ENCODE measurements at places on chromosomes 3 and 15. TPM values are rescaled to one million over a fixed set of nuclear protein-coding genes. Genes with fewer than 3 reads are reported as not detected.

DNA sequence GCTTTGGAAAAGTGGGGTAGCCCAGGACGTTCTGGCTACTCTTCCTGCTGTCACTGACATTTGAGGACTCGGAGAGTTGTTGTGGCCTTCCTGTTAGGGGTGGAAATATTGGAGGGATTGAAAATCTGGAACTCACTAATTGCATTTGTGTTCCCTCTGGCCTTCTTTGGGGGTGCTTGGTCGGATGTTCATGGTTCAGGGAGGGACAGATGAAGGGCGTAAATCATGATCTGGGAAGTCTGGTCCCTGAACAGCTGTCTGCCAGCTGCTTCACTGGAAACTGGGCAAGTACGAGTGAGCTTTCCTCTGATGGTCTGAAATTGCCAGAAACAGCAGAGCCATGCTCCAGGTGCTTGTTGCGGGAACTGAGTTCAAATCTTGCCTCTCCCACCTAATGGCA, 327.8 kb upstream of the C2CD4B start:
- no peaks in the 10 kb centered on the region for H3K27me3 ChIP-seq
- DNase-seq = no peak
- H3K27ac ChIP-seq = no peak overlapping the region
- peaks cover 37% of the 10 kb centered on the region for H3K4me1 ChIP-seq

- no peaks in the 10 kb centered on the region for H3K36me3 ChIP-seq
- peaks cover 10% of the 10 kb centered on the region for H3K4me1 ChIP-seq
- DNase-seq = no peak
- H3K4me3 ChIP-seq = no peak overlapping the region
- no peak overlapping the region for H3K27ac ChIP-seq
- H3K27me3 ChIP-seq = peaks cover 8% of the 10 kb centered on the region
Measured at GRCh38 chr3:150840802-150841515, 64.3 kb downstream of the MINDY4B start.

DNA sequence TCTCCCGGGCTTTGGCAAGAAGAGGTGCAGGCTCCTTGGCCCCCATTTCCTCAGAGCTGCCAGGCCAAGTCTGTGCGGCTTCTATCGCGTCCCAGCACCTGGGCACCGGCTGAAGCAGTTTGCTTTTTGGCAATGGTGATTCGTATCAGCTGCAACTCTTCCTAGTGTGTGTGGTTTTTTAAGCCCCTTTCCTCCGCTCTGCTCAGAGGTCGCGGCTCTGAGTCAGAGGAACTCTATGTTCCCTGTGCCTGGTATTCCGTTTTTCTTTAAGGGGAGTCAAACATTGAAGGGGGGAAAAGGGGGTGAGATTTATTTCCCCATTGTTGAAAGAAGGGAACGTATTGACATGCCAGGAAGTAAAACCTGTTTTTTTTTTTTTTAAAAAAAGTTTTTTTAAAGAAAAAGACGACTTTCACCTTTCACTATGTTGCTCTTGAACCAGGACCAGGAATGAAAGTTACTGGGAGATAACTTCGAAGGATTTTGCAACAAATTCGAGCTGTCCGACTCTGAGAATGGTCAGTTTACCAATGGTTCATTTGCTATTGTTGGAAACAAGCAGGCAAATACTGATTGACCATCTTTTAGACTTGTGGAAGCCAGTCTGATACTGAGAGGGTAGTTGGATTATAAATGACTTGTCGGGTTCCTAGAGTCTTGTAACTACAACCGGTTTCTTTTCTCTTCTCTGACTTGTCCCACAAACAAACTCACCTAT, 1.1 kb downstream of the ARMC8 start:
- no peak for DNase-seq
- H3K27ac ChIP-seq = peak overlapping the region; percentile 100
- H3K27me3 ChIP-seq = peaks cover 2% of the 10 kb centered on the region
- peaks cover 23% of the 10 kb centered on the region for H3K4me1 ChIP-seq

- DNase-seq = no peak
- no peaks in the 10 kb centered on the region for H3K27me3 ChIP-seq
- peaks cover 42% of the 10 kb centered on the region for H3K4me1 ChIP-seq
- no peak overlapping the region for H3K27ac ChIP-seq
- peaks cover 5% of the 10 kb centered on the region for H3K36me3 ChIP-seq
Measured at GRCh38 chr3:97658668-97659285, 105.8 kb upstream of the ARL6 start.

ADIPOQ gene
- total RNA-seq = not detected

GRCh38 chr3:196073255-196073753, 8.6 kb downstream of the TFRC start:
- no peaks in the 10 kb centered on the region for H3K27me3 ChIP-seq
- DNase-seq = peak; percentile 30

DNA sequence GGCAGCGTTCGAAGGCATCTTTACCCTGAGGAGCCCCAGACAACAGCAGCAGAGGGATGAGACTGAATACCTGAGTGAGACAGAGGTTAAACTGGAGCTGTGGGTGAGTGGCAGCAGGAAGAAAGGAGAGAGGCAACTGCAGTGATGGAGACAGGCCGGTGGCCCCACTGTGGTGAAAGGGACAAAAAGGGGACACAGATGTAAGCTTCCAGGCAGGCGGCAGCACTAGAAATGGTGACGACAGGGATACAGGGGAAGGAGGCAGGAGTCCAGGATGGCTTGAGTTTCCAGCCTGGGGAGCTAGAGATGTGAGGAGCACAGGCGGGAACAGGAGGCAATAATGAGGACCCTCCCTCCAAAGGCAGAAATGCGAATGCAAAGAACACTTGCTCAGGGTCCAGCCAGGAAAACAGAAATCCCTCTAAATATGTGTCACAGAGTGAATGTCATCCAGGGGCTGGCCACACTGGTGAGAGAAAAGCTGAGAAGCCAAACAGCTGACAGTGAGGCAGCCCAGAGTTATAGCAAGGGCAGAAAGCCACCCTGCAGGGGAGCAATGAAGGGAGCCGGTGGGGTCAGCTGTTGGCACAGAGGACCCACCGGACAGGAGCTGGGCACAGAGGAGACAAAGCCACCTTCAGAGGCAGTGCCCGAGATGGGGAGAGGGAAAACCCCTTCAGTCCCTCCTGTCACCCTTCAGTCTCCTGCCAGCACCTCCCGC, 70.1 kb downstream of the TBC1D2B start:
- no peaks in the 10 kb centered on the region for H3K27me3 ChIP-seq
- peaks cover 20% of the 10 kb centered on the region for H3K36me3 ChIP-seq
- no peak overlapping the region for H3K4me3 ChIP-seq
- no peak for DNase-seq
- H3K4me1 ChIP-seq = peaks cover 5% of the 10 kb centered on the region

GRCh38 chr3:43102773-43103480, 3.0 kb downstream of the POMGNT2 start:
- peak overlapping the region; percentile 1 for H3K4me3 ChIP-seq
- H3K4me1 ChIP-seq = peaks cover 10% of the 10 kb centered on the region
- H3K36me3 ChIP-seq = no peaks in the 10 kb centered on the region
- H3K27me3 ChIP-seq = peaks cover 14% of the 10 kb centered on the region
- H3K27ac ChIP-seq = peak overlapping the region; percentile 37
- no peak for DNase-seq

CEP97 gene
- 18.7 TPM for total RNA-seq

ENTPD3 gene
- 0.72 TPM for total RNA-seq
